ENCODE measurements at places on chromosomes 1 and 21.

- DNase-seq, result no peak
These were observed 89.5 kb upstream of the CSF3R start for GRCh38 chr1:36572142-36572715.

DNA sequence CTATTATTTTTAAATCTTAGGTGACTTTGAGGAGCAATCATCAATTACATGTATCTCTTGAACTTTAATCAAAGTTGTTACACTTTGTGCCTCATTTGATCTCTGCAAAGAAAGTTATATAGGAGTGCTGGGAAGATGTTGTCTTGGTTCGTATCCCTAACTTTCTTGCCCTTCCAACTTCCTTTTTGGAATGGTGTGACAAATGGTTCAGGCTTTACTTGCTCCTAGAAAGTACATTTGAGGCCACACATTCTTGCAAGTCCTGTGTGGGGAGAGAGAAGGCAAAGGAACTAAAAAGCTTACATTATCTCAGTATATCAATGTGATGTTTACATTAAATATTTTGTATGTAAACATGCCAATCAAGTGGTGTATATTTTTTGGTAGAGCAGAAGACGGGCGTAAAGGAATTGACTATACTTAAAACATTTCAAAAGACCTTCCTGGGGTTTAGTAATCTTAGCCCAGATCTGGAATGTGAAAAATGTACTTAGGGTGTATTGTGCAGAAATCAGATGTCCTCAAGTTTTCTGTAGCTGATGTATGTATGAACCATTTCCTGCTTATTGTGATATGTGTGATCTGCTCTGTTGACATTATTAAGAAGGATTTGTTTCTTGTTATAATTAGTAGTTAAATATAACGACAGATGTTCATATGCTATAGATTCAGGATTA is 59.2 kb downstream of the USP25 start:
- DNase-seq, result no peak

GRCh38 chr1:3553166-3553939 is 58.0 kb downstream of the MEGF6 start:
- no peak for DNase-seq

- no peak for DNase-seq
These were observed 19.8 kb upstream of the PRDM16 start for GRCh38 chr1:3049164-3049563.

GRCh38 chr21:31140025-31140424 is 101.7 kb upstream of the KRTAP19-8 start:
- DNase-seq, result no peak

DNA sequence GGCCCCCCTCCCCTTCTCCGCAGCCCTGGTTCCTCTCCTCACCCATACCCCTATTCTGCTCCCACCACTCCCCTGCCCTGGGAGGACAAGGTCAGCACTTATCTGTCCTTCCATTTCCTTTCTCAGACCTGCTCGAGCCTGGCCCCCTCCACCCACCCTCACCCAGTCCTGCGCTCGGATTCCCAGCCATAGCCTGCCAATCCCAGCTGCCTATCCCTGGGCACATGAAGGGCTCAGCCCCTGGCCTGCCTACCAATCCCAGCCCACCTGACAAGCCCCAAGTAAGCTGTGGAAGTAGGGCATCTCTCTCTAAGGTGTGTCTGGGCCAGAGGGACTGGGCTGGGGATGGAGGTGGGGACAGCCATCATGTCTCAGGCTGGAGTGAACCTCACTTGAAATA is 5.4 kb downstream of the BLACAT1 start:
- no peak for DNase-seq

GRCh38 chr1:226376300-226376699 is 31.6 kb downstream of the PARP1 start:
- no peak for DNase-seq

Data from GM04503 (cell line).